ENCODE measurements at places on chromosomes 13 and 19. TPM values are rescaled to one million over a fixed set of nuclear protein-coding genes. Genes with fewer than 3 reads are reported as not detected.
A peak's percentile ranks its signal among the peaks of the same experiment; 100 is the strongest.

DNA sequence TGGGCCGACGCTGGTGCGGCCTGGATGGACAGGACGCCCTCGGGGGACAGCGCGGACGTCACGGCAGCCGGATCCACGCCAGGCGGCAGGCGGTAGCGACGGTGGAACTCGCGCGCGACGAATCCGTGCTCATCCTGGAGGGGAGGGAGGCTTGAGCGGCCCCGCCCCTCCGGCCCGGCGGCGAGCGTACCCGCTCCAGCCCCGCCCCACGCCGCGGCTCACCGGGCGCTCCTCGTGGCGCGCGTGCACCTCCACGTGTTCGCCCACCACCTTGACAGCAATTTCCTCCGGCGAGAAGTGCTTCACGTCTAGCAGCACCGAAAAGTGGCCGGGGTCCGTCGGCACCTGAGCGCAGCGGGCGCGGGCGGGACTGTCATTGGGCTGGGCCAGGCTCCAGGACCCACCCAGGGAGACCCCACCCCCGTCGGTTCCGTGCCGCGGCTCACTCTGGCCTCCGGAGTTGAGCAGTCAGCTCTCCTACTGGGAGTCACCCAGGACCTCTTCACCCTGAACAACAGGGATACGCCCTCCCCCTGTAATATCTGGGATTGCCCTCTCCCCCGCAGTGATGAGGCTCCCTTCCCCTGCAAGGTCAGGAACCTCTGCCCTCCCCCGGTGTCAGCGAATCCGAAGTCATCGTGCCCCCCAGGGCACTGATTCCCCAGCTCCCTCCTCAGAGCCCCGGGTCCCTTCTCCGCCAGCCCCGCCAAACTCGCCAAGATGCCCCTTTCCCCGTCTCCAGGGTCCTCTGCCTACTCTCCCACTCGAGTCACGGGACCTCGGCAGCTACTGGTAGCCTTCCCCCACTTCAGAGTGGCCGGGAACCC lies 1.1 kb downstream of the HSPB6 start:
- DNase-seq = peak; percentile 95

DNA sequence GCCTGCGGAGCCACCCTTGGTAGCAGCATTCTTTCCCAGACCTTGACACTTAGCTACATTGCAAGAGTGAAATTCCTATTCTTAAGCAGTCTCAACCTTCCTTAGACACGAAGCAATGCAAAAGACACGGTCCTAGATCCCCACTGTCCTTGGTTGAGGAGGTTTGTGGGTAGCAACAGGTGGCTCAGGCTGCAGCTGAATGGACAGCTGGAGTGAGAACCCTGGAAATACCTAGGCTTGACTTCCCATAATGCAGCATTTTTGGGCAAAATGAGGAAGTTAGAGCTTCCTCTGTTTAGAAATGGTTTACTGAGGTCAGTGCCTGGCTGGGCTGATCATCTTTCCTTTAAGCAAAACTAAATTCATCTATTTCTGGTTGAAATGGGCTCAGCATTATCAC lies 296.6 kb downstream of the RFC3 start:
- no peak for DNase-seq

- DNase-seq = no peak
Measured at GRCh38 chr19:3107658-3108057, 13.5 kb downstream of the GNA11 start.

DNA sequence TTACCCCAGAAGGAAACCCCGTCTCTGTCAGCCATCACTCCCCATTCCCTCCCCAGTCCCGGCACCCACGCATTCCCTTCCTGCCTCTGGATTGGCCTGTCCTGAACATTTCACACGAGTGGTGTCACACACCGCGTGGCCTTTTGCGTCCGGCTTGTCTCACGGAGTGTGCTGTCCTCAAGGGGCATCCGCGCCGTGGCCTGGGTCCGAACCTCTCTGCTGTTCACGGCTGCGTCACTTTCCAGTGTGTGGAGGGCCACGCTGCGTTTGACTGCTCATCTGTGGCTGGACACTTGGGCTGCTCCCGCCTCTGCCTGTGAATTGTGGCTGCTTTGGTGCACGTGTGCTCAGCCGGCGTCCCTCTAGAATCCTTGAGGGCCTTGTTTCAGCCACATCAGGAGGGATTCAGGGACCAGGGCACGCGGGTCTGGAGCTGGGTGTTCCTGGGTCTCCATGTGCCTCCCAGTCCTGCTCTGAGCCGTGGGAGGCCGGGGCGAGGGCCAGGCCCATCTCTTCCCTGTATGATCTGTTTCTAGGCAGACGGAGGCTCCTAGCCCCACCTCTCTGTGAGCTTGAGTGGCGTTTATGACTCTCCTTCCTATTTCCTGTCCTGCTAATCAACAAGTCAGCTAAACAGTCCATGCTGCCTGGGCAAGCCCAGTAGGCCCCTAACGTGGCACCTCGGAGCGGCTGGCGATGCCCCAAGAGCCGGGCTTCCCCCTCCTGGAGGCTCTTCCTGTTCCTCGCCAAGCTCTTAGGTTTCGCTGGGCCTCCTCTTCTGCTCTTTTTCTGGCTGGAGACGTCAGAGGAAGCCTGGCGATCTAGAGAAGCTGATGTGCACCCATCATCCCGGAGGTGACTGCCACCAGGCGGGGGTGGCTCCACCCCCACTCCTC lies 8.1 kb downstream of the STK11 start:
- DNase-seq = peak; percentile 49

The ADAMTS10 gene
- 41.8 TPM for total RNA-seq

The ZMYM2 gene
- total RNA-seq = 76.0 TPM

GRCh38 chr19:7678971-7679751 lies 1.5 kb upstream of the TRAPPC5 start:
- no peak for DNase-seq

DNA sequence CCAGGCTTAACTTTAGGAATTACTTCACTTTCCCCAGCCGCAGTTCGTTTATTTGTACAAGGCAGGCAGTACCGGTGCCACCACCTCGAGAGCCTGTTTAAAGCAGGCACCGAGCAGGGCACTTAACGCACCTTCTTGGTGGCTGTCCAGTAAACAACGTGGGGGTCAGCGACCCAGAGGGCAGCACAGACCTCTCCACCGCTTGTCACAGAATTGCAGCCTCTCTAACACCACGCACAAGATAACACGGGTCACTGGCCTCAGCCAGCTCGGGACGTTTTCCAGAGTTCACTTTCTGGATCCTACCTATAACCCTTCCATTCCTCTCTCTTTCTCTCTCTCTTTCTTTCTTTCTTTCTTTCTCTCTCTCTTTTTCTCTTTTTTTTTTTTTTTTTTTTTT lies 16.8 kb upstream of the ELAVL1 start:
- no peak for DNase-seq

- DNase-seq = no peak
Measured at GRCh38 chr13:19681517-19681916, 48.1 kb downstream of the MPHOSPH8 start.

DNA sequence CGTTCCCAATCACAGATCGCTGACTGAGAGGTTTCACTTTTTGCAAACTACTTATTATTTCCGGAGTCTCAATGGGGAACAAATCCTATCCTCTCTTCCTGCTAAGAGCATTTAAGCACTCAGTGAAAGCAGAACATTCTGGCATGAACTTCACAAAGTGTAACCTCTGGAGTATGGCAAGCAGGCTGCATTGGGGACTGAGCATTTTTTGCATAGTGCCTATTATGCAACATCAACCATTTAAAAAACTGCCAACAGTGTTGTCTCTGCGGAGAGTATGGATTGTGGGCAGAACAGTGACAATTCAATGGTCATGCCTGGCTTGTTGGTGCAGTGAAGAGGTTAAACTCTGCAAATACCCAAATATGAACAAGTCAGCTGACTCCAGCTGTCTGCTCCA lies 484.6 kb downstream of the OLFM4 start:
- DNase-seq = no peak

DNA sequence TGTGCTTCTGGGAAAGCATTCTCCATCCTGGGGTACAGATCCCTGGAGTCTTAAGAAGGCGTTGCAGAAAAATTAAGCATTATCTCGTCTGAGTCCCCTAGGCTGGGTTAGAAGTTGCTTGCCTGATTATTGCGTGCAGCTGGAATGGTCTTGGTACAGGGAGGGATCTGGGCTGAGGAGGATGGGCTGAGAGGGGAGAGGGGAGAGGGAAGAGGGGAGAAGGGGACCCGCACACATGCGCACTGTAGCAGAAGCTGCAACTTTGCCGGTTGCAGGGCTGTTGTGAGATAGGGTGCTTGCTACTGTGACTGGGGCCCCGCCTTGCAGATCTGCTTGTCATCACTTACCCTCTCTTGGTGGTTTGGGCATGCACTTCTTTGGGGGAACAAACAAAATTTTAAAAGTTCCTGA lies 316.8 kb downstream of the DLEU7 start:
- no peak for DNase-seq

DNA sequence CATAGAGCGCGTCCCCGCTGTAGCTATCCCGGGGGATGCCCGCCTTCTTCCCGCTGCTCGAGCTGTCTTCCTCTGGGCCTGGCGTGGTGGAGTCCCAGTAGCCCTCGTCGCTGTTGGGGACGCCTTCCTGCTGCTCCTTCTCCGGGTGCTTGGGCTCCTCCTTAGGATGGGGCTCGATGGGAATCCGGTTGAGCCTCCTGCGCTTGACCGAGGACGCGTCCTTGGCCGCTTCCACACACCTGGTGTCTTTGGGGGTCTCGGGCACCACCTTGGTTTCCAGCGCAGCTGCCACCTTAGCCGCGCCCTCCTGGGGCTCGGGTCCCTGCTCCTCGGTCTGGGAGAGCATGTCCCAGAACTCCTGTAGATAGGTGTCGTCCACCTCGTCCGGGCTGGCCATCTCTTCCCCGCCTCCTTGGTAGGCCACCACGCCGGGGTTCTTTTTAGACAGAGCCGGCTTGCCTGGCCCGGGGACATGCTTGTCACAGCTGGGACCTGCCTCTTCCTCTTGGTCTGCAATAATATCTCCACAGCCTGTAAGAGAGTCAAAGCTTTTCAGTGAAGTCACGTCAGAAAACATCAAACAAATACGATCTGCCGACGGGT lies 2.0 kb downstream of the AMER2 start:
- DNase-seq = no peak

GRCh38 chr19:41175801-41176777 lies 16.9 kb upstream of the CYP2S1 start:
- no peak for DNase-seq

DNA sequence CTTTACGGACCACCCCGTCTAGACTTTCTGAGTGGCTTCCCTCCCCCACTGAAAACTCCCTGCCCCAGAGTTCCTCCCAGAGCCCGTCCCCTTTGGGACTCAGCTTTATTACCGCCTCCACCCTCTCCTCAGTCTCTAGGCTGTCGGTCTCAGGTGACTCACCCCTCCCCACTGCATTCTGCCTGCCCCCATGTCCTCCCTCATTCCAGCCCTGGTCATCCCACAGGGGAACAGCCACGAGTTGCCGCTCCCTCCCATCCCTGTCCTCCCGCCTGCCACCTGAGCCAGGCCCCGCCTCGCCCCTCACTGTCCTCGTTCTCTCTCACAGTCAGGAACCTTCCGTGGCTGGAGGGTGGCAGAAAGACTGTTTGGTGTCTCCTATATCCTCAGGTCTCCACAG lies 57.3 kb downstream of the SMARCA4 start:
- no peak for DNase-seq

The MZT1 gene
- 7.0 TPM for total RNA-seq

DNA sequence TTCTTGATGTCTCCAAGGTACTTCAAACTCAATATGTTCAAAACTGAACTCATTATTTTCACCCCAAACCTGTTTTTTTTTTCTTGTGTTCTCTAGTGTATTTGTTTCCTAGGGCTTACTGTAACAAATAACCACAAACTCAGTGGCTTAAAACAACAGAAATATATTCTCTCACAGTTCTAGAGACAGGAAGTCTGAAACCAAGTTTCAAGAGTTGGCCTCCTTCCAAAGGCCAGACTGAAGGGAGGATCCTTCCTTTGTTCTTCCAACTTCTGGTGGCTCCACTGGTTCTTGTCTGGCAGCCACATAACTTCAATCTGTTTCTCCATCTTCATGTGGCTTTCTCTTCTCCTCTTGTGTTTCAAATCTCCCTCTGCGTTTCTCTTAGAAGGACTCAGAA lies 62.0 kb upstream of the PDCD5 start:
- DNase-seq = no peak

- no peak for DNase-seq
Measured at GRCh38 chr19:2766594-2767372, 16.3 kb downstream of the SGTA start.

DNA sequence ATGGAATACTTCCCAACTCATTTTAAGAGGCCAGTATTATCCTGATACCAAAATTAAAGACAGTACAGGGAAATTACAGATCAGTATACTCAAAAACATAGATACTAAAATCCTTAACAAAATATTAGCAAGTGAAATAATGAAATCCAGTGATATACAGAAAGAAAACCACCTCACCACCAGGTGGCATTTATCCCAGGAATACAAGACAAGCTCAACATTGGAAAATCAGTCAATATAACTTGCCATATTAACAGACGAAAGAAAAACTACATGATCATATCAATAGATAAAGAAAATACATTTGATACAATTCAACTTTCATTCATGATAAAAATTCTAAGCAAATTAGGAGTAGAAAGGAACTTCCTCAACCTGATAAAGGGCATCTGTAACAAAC lies 6.7 kb upstream of the GNA15 start:
- DNase-seq = no peak

The RNF17 gene
- not detected for total RNA-seq

GRCh38 chr13:51361106-51361505 lies 21.6 kb downstream of the SERPINE3 start:
- no peak for DNase-seq

GRCh38 chr13:47019977-47020376 lies 123.1 kb upstream of the HTR2A start:
- DNase-seq = no peak

DNA sequence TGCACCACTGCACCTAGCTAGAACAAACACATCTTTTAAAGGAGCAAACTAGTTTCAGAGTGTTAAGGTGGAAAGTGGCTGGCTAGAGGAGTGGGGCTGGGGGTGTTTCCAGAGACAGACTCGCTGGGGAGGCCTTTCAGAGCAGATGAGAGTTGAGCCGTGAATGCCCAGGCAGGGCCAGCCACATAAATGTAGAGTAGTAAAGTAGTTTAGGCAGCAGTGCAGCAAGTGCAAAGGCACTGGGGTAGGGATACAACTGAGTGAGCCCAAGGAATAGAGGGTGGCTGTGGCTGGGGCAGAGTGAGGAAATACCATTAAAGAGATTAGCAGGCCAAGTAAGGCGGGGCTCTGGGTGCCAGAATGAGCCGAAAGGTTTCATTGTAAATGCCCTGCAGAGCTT lies 72.0 kb downstream of the ALOX5AP start:
- DNase-seq = no peak

The IGFL1 gene
- not detected for total RNA-seq

The ZBTB32 gene
- total RNA-seq = not detected

- DNase-seq = peak; percentile 54
Measured at GRCh38 chr19:13881692-13882418, 4.9 kb downstream of the NANOS3 start.

The RPS15 gene
- 7,253 TPM for total RNA-seq

The ZNF571 gene
- 11.5 TPM for total RNA-seq

- DNase-seq = peak; percentile 33
Measured at GRCh38 chr19:5150902-5151741, 182.2 kb downstream of the KDM4B start.

The ZNF14 gene
- 9.0 TPM for total RNA-seq

GRCh38 chr13:82758044-82758443 lies 1124.2 kb downstream of the SLITRK1 start:
- DNase-seq = no peak

GRCh38 chr13:113461022-113461751 lies 7.9 kb upstream of the ADPRHL1 start:
- DNase-seq = no peak

Measured in ovary (tissue), 10 donors.